Hypothalamus (tissue), 51 donors: ENCODE measurements at places on chromosomes 6 and 20.
A peak's percentile ranks its signal among the peaks of the same experiment; 100 is the strongest.

- peak; percentile 8 for DNase-seq
Observed at GRCh38 chr6:154732538-154733182, 556 bp upstream of the SCAF8 start.

- DNase-seq = no peak
Observed at GRCh38 chr6:37550191-37550831, 50.6 kb upstream of the CCDC167 start.

GRCh38 chr6:167966540-167966905 lies 30.9 kb upstream of the KIF25 start:
- DNase-seq = no peak

GRCh38 chr6:105985098-105985815 lies 100.9 kb upstream of the PRDM1 start:
- no peak for DNase-seq

GRCh38 chr20:38446441-38447209 lies 11.5 kb upstream of the SNHG17 start:
- peak; percentile 68 for DNase-seq

- DNase-seq = no peak
Observed at GRCh38 chr6:158597565-158597964, 37.7 kb downstream of the TMEM181 start.

DNA sequence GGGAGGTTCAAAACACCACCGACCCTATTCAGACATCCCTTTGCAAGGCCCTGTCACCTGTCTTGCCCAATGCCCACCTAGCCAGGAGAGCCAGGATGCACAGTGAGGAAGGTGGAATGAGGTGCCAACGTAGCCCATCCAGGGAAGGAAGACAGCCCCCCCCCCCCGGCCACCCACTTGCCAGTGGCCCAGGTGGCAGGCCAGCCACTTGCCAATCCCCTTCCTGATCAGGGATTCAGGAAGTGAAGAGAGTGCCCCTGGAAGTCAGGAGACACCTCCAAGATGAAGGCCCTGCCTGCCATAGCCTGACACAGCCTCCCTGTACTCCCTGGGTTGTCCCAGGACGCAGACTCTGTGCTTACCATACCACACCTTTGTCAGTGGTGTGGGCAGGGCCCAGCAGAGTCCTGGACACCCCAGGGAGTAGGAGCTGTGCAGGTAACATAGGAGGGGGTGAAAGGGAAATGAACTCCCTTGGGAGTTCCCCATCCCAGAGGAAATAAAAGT lies 54.7 kb downstream of the MRPL14 start:
- no peak for DNase-seq
